Posterior cingulate gyrus (tissue), 11 donors: ENCODE measurements at places on chromosomes 16 and 17.

DNA sequence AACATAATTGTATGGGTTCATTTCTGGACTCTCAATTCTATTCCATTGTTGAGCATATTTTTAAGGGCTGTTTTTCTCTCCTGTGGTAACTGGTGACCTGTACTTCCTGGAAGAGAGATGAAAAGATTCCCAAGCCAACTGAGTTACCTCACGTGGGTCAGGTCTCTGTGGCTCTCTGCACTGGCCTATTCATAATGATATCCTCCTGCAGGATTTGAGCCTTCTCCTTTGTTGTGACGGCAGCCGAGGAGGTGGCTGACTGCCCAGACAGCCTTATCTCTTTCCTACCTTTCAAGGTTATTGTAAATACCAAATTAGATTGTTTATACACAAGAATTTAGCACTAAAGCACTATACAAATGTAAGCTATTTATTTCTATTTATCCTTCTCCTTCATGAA is 2.7 kb upstream of the ACE start:
- DNase-seq: no peak

DNA sequence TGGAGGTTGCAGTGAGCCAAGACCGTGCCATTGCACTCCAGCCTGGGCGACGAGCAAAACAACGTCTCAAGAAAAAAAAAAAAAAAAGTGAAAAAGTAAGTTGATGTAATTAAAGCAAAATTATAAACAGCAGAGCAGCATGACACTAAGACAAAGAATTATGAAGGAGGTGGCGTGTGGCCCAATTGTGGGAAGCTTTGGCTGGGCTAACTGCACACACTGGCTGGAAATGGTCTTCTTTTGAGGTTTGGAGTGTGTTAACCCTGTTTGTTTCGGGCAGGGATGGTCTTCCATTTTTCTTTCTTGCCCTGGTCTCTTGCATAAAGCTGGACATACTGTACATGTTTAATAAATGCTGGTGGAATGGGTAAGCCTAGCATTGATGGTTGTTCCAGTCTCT is 54.8 kb downstream of the RAP1GAP2 start:
- DNase-seq: no peak

DNA sequence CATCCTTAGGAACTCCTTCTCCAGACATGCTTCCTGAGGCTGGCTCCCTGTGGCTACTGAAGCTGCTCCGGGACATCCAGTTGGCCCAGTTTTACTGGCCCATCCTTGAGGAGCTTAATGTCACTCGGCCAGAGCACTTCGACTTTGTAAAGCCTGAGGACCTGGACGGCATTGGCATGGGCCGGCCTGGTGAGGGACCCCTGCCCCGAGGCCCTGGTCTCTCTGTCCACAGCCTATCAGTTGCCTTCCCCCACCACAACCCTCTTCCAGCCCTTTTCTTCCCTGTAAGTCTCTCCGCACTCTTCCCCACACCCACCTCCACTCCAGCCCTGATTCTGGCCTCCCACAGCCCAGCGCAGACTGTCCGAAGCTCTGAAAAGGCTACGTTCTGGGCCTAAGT is 2.0 kb downstream of the TNK1 start:
- DNase-seq: no peak

DNA sequence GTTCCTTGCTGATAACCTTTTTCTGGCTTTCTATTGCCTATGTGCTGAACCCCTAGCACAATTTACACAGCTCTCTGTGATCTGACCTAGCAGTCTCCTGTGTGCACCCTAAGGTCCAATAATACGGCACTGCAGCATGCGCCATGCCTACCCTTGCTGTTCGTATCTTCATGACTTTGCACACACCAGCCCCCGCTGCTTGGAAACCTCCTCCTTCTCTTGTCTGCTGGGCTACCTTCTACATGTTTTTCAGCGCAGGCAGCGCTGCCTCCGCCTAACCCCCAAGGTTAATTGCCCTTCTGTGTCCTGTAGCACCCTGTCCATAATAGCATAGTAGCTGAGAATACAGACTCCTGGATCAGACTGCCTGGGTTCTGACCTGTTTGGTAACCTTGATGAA is 1.4 kb downstream of the STARD3 start:
- no peak for DNase-seq

- DNase-seq: no peak
These were observed 20.8 kb downstream of the ACTG1 start for GRCh38 chr17:81491761-81492160.

DNA sequence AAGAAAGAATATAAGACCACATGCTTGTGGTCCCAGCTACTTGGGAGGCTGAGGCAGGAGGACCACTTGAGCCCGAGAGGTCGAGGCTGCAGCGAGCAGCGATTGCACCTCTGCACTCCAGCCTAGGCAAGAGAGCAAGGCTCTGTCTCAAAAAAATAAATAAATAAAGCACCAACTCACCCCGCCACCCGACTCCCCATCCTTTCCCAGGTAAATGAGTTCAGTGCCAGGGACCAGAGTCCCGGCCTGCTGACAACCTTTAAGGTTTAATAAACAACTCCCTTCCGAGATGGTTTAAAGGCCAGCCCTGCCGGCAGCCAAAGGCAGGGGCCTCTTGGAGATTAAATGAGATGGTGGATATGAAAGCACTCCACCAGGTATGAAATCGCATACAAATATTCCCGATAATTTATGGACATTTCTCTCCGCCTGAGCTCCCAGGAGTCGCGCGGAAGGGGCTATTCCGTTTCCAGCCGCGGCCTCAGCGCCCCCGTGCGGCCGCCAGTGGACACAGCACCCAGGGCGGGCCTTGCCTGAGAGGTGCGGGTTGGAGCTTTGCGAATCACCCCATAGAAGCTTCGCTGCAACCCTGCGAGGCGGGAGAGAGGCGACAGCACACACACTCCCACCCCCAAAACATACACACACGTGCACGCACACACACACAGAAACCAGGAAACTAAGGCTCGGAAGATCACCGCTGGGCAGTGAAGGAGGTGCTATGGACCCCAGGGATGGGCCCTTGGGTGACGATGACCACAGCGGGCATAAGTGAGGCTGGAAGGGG is 4.0 kb upstream of the RPL38 start:
- peak; percentile 92 for DNase-seq

GRCh38 chr17:78414178-78415162 is 36.0 kb downstream of the PGS1 start:
- no peak for DNase-seq

DNA sequence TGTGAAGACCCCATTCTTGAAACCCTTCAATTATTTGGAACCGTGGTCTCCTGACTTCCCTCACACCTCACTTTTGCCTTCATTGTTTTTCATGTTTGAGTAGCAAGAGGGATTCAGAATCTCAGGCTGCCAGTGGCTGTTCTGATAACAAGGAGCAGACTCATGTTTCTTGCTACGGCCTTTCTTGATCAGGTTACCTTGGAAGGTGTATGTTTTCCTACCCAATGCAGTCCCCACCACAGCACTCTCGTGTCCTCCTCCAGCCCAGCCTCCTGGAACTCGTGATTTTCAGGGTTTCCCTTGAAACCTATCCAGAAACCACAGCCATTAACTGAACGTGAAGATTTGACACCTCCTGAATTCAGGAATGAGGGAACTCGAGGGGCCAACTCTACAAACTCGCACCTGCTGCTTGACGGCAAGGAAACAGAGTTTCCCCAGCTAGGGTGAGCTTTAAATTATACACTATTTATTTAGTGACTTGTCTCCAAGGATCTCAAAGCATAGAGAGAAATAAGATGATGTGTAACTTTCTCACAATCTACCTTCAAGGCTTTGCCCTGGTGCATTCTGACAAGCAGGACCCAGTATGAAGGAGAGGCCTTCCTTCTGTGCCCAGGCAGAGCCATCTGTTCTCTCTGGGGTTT is 1.6 kb downstream of the ZFHX3 start:
- DNase-seq: no peak

- no peak for DNase-seq
These were observed 19.0 kb downstream of the ADAD2 start for GRCh38 chr16:84209989-84210388.

- DNase-seq: no peak
These were observed 2.9 kb downstream of the TMEM107 start for GRCh38 chr17:8173056-8173870.

GRCh38 chr16:78100112-78100467 is 636 bp downstream of the WWOX start:
- DNase-seq: no peak

DNA sequence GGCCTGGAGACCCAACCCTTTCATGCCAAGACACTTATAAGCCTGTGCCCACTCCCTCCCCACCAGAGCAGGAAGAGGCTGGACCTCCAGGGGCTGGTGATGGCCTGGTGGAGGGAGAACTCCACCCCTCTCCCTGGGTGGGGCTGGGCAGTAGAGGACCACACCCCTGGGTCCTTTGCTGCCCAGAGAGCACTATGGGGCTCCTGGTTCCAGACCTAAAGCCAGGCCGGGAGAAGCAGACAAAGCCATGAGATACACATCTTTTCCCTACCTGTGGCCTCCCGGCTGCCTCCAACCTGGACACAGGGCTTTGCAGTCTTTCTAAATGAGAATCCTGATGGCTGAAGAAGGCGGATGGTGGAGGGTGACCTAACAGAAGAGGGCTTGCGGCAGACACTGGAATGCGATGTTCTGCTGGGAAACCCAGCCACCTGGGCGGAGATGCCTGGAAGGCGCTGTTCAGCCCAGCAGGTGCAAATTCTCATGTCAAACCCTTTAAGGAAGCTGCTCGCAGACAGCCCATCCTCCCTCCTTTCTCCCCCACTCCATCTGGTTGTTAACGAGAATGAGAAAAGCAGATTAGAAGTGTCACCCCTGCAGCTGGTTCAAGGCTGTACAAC is 43.9 kb upstream of the KIFC3 start:
- DNase-seq: no peak

GRCh38 chr16:28823873-28824716 is 1.3 kb downstream of the ATXN2L start:
- DNase-seq: peak; percentile 94

DNA sequence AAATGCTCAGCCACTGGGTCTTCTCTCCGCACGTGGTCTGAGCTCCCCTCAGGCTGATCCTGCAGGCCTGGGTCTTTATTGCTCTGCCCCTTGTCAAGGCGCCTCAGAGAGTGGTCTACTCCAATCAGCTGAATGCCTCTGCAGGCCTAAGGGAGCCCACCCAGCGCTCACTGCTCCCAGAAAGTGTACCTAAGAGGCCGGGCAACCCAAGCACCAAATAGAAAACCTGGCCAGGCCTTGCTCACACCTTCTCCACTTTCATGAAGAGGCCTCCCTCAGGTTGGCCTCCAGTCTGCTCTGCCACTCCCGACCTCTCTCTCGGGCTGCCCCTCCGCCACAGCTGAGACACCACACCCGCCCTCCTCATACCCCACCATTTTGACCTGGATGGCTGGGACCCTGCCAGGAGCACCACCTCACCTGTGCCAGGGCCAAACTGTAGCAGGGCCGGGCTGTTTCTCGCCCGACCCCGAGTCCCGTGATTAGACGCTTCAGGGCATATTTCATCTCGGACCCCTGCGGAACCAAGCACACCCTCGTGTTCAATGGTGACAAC is 665 bp downstream of the MYBBP1A start:
- DNase-seq: peak; percentile 83

DNA sequence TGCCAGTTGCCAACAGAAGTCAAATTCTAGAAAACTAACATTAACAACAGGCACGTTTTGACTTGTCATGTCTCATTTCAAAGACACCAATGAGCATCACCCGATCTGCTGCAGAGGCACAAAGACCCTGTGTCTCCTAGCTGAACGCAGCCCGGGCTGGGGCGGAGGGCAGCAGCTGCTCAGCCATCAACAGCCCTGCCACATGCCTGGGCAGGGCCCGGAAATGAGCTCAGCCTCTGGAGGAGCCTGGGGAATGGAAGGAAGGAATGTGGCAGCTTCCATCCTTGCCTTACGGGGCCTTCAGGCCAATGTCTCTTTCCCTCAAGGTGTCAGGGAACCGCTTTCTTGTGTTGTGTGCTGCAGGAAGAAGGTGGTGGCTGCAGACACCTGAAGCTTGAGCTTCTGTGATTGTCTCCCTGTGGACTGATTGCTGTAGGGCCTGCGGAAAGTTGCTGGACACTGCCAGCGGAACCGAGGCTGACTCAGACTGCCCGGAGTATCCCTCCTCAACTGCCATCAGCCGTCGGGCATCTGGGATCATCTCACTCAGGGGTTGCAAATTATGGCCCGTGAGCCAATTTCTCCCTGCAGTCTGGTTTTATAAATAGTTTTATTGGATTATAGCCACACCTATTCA is 7.3 kb downstream of the CDH13 start:
- no peak for DNase-seq

DNA sequence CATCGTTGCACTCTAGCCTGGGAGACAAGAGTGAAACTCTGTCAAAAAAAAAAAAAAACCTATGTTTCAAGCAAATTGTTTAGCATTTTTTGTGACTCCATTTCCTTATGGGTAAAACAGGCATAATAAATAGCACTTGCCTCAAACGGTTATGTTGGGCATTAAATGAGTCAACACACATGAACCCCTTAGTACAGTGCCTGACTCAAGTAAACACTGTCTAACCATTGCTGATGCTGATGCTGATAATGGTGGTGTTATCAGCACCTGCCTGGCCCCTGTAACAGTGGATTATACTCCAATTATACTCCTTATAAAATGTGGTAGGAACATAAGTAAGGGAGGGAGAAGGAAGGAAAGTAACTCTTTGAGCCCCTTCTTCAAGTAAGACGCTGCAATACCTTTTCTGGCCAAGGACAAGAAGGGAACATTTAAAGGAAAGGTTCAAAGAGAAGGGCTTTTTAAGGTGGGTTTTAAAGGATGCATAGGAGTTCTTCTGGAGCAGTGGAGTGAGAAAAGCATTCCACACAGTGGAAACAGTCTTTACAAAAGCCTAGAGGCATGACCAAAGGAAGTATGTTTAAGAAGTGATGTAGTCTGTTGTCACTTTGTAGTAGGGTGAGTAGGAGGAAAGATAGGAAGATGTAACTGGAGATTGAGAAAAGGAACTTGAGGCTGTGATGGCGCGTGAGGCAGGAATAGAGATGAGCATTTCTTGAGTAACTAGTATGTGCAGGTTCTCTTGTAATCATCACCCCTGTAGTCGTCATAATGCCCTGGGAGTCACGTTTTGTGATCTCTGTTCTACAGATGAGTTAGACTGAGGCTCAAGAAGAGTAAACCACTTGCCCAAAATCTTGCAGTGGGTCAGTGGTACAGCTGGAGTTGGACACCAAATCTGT is 4.3 kb downstream of the SCNN1B start:
- no peak for DNase-seq

- no peak for DNase-seq
These were observed at the start of gene GPR139 for GRCh38 chr16:20073203-20074098. GPR139 (minus strand) TSS chr16:20073890; CDS start chr16:20073616, 274 bp downstream.

DNA sequence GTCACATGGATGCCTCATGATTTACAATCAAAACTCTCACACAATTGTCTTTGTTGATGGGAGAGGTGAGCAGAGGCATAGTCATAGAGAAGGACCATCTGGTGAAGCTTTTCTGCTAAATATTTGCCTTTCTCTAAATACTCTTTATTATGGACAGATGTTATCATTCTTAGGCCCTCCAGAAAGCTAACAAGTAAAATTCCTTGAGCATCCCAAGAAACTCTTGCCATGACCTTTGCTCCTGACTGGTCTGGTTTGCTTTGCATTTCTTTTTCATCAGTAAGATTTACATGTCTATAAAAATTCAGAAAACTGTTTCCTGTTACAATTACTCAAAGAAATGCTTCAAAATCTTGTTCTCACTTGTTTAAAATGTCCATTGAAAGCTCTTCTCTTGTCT is 1336.6 kb upstream of the CDH8 start:
- DNase-seq: no peak
